Upper lobe of left lung (tissue), 6 donors: ENCODE measurements at places on chromosomes 5 and 9. TPM values are rescaled to one million over a fixed set of nuclear protein-coding genes. Genes with fewer than 3 reads are reported as not detected.

Gene PCDHB3
- total RNA-seq, result 1.6 TPM

Gene SOHLH1
- total RNA-seq, result not detected

Gene MYOT
- total RNA-seq, result not detected

Gene IL9
- not detected for total RNA-seq
